ENCODE measurements at places on chromosomes 6 and 20.

DNA sequence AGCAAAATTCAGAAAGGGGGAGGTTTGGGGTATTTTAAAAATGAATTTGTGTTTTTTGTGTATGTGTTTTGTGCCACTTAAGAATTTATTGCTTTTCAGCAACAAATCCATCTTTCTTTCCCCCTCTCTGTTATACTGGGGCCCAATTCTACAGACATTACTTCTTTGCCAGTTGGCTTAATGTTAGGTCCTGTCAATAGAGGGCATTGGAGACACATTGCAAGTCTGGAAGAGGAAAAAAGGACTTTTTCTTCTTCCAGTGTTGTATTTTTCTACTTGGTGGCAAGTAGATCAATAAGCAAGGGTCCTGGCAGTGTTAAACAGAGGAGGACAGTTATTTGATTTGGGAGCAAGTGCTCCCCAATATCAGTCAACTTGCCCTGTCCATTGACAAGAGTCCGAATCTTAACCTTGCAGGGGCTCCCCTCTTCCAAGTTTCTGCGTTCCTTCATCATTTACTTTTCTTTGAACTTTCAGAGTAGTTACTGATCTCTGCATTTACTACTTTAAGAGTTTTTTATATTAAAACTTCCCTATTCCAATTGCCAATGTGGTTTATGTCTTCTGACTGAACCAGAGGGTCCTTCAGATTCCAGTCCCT lies 23.4 kb downstream of the SCML4 start:
- no peak for DNase-seq

- DNase-seq, result no peak
Observed at GRCh38 chr6:17179530-17180073, 77.8 kb downstream of the STMND1 start.

DNA sequence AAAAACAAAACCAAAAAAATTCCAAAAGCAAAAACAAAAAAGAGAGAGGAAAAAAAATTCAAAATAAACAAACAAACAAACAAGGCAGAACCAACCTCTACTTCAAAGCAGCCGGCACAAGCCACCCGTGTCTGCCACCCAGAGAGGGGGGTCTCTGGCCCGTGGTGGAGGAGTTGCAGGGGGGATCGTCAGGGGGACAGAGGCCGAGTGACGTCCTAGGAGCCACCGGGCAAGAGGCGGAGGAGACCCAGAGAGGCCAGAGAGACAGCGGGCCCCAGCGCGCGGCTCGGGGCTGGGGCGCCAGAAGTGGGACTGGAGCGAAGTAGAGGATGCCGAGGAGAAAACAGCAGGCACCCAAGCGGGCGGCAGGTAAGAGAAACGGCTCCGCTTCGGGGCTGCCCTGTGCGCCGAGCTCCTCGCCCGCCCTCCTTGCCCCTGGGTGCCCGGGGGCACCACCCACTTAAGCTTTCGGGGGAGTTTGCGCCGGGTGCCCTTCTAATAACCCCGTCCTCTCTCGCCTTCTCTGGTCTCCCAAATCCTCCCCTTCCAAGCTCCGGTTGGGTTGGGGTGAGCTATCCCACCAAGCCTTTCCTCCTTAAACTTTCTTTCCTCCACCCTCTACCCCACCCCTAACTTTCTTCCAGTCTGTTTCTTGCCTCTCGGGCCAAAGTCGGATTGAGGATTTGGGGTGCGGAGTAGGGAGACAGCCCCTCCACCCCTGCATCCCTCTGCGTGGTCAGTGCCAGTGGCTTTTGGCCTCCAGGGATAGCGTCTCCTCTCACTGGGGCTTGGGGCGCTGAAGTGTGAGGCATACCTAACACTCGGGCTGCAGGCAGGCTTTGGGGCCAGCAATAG lies 1.0 kb downstream of the TSHZ2 start:
- DNase-seq, result no peak

DNA sequence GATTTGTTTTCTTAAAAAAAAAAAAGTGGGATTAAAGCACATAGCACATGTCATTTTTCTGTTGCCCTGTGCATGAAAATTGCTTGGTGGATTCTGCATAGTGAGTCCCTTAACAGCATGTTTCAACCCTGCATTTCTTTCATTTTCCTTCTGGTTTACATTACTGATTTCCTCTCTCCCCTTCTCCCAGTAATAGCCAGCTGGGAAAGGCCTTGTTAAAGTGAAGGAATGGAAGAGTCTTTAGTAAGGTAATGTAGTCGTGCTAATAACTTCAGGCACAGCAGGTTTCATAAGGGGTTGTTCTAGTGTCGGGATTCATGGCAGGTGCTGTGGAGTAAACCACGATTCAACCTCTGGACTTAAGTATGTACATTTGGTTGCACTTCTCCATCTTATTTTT lies 202.4 kb downstream of the FARS2 start:
- DNase-seq, result no peak

DNA sequence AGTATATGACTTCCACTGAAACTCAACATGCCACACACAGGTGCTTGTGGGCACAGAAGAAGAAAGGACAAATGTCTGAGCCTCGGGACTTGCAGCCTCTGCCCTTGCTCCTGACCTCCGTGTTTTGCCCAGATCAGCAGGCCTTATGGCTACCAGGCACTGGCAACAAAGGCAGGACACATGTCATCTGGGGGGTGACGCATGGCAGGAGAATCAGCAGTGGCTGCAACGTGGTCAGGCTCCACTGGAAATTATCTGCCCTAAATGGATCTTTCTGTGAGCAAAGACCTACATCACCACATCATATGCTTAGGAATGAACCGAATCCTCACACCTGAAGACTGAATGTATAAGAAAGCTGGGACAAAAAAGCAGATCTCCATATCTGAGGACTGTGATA lies 78.9 kb downstream of the ELOVL5 start:
- DNase-seq, result no peak

GRCh38 chr20:24066076-24066700 lies 77.6 kb upstream of the GGTLC1 start:
- DNase-seq, result no peak

DNA sequence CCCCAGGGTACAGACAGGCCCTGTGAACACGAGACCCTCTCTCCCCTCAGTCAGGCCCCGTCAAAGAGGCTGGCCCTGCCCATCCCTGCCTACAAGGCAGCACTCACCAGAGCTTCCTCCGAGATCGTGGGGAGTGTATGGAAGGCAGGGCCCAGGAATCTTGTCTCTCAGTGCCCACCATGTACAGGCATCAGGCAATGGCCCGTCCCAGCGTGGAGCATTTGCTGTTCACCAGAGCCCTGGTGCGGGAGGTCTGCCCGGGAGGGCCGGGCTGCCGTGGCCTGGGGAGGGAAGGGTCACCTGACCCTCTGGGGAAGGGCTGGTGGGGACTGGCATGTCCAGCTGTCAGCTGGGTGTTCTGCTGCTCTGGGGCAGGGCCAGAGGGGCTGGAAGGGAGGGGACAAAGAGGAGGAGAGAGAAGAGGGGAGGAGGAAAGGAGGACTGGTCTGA lies at the start of gene IP6K3:
IP6K3 (minus strand) TSS at position 255 of the 450 bp plus-strand sequence. CDS start 11,429 bp downstream, outside the sequence.
- peak; percentile 69 for DNase-seq

GRCh38 chr6:159939591-159940016 lies 29.3 kb upstream of the IGF2R start:
- DNase-seq, result no peak

DNA sequence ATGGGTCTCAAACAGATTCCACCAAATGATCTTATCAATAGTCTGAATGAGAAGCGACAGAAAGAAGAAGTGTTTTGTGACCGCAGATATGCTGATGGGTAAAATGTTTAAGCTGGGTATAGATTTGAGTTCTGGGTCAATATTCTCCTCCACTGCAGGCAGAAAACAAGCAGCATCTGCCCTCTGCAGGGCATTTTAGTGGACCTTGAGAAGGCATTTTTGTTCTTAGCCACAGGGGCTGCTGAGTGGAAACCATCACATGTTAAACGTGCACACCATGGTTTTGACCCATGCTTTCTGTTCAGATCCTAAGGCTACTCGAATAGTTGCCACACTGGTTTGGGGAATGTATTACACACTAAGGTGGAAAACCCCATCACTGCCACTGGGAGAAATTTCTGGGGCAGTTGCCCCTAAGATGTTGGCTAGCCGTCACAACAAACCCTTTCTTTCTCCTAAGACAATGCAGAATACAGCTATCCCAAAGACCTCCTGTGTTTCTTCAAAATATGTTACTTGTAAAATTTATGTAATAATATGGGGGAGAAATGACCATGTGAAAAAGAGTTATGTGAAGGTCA lies 5.5 kb downstream of the POU3F2 start:
- DNase-seq, result peak; percentile 70

- DNase-seq, result no peak
Observed at GRCh38 chr6:75029333-75029732, 176.5 kb downstream of the COL12A1 start.

DNA sequence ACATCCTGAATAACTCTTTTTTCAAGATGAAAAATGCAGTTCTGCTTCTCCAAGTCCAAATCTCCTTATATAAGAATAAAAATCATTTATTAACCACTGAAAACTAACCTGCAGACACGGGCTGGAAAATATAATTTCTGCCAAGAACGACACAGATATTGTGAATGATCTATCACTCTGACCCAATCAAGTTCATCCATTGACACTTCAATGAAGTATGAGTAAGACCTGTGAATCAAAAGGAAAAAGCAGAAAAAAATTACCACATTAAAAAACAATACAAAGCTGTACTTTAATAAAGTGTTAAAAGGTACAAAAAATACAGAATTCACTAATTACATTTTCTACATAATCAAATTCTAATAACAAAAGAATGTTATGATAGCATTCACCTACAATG lies 62.2 kb downstream of the BTBD9 start:
- no peak for DNase-seq

DNA sequence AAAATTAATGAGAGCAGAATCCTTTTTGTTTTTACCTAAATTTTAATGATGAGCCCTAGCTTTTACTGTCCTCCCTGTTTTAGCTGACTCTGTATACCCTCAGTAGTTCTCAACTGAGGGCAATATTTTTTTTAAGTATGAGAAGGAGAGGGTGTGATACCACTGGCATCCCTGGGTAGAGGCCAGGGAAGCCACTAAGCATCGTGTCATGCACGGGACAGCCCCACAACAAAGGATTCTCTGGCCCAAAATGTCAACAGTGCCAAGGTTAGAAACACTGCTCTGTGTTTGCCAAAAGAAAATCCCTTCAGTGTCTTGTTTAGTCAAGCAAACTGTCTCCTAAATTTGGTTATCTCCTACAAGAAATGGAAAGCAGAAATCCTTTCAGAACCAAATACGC lies 210.4 kb downstream of the KCNQ5 start:
- DNase-seq, result no peak

DNA sequence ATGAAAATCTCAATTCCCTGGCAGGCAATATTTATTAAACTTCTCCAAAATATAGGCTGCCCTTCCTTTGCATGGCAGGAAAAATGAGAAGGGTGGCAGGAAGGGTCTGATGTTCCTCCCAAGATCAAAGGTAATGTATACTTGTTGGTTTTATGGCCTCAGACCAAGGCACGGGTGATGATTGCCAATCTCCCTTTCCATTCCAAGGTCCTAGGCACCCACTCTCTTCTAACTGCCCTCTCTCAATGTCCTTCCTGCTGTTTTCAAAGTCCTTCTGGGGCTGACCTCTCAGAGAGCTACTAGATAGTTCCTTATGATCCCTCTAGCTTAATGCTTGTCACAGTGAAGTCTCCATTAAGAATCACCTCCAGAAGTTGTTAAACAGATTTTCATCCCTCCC lies 15.6 kb upstream of the JAG1 start:
- no peak for DNase-seq

GRCh38 chr20:3857405-3857804 lies 10.8 kb downstream of the MAVS start:
- no peak for DNase-seq

DNA sequence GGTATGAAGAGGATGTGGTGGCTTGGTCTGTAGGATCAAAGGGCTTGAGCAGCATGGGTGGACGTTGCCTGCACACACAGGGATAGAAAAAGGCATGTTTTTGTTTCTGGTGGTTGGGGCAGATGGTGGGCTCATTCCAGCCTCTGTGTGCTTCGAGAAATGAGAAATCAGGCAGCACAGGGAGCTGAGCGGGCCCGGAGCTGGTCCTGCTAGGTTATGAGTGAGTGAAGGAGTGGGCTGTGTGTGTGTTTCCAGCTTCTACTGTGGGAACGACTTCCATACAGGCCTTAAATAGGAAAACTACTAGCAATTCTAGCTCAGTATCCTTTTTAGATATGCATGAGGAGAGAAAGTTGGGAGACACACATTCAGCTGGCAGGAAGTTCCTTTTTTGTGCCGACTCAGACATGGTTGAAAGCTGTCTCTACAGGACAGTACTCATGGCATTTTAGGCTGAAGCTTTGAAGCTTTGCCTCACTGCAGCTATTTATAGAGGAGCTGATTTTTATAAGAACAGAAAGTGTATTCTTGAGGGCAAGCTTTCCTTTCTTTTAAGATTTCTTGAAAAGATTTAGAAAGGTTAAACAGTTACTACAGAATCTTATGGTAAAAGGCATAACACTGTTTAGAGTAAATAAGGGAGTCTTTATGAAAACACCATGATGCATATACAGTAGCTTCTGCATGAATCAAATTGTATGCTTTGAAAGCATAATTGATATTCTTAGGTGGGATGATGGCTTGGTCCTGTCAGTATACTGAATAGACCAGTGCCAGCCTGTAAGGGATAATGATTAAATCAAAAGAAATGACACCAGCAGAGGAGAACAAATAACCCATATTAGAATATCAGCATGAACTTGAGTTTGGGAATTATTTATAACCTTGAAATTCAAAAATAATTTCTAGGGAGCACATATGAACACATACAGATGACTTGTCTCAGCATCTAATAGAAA lies 104.0 kb upstream of the MAN1A1 start:
- DNase-seq, result no peak

- no peak for DNase-seq
Observed at GRCh38 chr6:2450546-2450945, 205.1 kb upstream of the GMDS start.

GRCh38 chr6:148898376-148899014 lies 151.7 kb downstream of the UST start:
- DNase-seq, result no peak

GRCh38 chr6:5050009-5050408 lies 35.1 kb upstream of the PPP1R3G start:
- DNase-seq, result no peak

DNA sequence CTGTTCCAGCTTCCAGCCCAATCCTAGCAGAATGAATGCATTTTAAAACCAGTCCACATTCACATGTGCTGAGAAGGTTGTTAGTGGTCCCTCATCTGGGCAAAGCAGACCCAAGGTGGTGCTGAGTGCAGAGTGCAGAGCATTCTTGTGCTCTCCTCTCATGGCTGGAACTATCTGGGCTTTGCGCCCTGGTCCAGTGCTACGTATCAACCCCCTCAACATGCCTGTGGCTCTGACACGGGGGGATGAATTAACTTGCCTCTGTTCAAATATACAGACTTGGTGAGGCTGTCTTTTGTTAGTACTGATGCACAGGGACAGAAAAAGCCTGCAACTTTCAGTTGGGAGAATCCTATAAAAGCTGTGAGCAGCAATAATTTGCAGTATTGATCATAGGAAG lies 42.5 kb downstream of the PANK2 start:
- DNase-seq, result no peak
